ENCODE measurements at places on chromosomes 3 and 15.

- DNase-seq, result peak; percentile 40
These were observed 29.2 kb downstream of the XXYLT1 start for GRCh38 chr3:195241592-195242355.

- DNase-seq, result no peak
These were observed 915.1 kb downstream of the MCTP2 start for GRCh38 chr15:95146481-95146880.

DNA sequence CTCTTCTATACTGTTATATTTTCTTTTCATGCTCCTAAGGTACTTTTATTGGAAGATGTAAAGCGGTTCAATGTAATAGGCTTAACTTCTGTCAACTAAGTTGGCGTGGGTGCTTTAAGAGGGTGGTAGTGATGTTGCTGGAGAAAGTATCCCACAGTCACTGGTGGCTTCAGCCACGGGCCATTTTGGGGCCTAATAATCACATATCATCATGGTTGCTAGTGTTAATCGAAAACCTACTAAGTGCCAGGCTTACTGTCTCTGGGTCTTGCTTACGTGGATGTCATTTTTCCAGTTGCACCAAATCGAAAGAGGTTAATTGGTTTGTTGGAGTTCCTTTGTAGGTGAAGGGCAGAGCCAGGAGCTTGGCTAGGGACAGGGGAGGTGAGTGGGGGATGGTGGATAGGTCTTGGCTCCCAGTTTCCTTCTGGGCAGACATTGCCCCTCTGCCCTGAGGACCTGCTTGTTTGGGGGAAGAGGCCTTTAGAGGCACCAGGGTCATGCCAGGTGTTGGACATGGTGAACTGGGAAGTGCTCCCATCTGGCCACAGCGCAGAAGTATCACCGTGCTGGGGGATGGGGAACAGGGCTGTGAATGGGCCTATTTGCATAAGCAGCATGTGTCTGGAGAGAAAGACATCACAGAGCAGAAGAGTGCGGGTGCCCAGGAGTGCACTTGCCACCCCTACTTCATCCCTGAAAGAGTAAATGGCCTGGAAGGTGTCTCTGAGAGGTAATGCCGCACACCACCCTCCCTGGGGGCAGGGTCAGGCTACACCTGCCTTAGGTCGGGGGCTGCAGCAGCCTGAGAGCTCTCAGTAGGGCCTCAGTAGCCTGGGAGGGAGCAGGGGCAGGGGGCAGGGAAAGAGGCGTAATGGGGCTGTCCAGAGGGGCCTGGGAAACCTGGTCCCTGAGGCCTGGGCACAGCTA lies 62.4 kb upstream of the POLG start:
- DNase-seq, result no peak

GRCh38 chr3:186824430-186825139 lies 17.9 kb upstream of the ADIPOQ start:
- peak; percentile 54 for DNase-seq

DNA sequence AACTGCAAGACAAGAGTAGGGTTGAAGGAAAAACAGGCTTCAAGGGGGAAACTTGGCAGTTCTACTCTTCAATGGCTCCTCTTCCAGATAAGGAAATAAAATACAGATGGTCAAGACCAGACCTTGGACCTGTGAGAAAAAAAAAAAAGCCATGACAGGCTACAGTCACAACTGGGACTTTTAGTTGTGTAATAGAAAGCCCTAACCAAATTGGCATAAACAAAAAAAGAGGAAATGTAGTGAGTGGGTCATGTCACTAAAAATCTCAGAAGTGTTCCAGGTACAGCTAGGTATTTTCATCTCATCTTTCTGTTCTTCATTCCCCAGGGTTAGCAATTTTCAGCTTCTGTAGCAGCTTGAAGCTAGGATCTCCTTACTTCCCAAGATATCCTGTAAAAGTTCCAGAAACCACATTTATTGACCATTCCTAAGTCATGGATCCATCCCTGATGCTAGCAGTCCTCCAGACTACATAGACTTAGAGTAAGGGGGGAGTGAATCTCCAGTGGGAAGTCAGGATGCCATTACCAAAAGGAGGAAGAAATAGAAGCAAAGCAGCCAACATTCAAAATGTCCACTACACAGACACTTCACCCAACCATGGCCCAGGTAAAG lies 61.0 kb upstream of the CSTA start:
- no peak for DNase-seq

DNA sequence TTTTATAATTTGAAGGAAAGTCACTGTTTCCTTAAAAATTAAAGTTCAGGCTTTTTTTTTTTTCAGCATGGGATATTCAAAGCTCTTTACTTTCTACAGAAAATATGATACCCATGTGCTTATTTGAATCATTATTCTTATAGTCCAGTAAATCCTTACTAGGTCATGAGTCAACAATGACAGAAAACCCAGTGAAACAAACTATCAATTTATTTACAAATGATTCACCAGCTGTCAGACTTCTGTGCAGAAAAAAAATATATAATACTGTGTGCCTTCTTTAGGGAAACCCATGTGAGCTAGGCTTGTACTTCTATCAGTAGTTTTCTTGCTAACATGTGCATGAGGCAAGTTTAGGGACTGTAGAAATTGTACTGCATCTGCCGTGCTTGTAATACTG lies 1.2 kb downstream of the ACP3 start:
- DNase-seq, result no peak

DNA sequence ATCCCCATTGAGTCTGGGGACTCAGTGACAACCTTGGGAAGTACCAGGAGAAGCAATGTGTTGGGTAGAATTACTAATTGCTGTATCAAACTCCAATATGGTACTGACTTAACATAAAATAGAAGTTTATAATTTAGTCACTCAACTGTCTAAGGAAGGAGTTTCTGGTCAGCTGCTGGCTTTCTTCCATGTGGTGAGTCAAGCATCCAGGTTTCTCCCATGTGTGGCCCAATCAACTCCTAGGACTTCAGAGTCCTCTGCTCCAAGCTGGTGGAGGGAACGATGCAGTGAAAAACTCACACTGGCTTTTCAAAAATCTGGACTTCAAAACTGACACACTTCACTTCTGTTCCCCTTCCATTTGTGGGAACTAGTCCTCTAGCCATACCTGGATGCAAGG lies 25.2 kb downstream of the WNT5A start:
- DNase-seq, result no peak

DNA sequence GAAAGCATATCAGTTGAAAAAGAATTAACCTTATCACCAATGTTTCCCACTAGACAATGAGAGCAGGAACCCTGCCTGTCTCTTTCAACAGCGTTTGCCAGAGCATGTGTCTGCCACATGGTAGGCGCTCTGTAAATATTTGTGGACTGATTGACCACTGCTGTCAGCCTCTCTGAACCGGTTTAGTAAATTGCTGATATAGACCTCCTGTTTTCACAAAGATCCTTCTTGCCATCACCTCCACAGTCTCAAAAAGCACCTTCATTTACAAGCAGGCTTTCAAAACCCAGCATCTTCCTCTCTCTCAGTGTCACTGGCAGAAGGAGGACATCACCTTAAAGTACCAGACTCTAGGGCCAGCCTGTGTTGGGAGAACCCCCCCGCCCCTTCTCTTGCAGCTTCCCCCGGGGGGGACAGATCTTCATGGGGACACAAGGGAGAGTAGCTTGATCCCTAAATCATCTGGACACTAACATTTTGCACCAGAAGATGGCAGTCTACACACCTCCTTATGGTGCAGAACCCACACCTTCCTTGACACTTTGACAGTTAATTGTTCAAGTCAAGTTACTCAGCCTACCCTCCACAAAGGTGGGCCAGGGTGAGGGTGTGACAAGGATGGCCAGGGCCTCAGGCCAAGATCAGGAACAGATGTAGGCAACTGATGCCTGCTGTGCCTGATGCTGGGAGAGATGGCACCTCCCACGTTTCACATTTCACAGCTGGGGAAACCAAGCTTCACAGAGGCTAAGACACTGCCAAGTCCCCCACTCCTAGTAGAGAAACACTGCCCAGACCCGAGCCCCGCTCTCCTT lies 37.8 kb upstream of the USP3 start:
- no peak for DNase-seq

DNA sequence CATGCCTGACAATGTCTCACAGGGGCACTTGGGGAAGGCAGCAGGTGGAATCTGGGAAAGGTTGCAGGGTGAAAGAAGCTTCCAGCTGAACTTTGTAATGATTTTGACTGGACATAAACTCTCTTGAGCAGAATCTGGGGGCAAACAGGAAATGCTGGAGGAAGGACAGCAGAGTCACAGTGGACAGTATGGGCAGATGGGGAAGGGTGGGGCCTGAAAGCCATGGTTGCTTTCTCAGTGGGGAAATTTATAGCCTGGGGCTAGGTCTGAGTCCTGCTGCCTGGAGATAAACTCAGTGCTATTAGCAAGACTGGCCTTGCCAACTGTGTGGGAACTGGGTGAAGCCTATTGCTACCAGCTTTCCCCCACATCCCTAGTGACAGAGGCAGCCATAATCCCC lies 203.2 kb downstream of the OSBPL10 start:
- no peak for DNase-seq

DNA sequence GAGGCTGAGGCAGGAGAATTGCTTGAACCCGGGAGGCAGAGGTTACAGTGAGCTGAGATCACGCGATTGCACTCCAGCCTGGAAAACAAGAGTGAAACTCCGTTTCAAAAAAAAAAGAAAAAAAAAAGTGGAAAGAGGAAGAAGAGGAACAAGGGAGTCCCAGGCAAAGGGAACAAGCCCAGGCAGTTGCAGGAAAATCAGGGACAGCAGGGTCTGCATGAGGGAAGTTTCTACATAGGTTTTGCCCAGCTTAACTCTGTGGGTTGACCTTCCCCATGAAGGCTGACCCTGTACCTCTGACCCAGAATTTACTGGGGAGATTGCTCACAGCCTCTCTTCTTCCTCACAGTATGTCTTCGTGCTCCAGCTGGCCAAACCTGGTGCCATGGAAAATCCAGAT lies 12.3 kb downstream of the RBP1 start:
- no peak for DNase-seq

DNA sequence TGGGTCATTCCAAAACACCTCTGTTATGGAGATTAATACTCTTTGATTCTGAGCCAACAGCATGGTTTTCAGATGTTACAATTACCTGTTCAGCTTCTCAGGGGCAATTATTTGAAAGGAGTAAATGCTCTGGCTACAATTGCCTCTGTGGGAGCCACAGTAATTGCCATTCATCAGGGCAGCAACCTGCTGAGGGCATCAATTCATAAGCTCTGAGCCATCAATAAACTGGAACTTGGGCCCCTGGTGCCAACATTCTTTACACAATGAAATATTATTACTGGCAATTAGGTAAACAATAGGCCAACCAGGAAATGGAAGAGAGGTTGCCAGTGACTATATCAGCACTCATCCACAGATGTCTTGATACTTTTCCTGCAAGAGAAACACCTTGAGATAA lies 660.8 kb downstream of the MECOM start:
- DNase-seq, result no peak

- no peak for DNase-seq
These were observed 184.4 kb downstream of the SHOX2 start for GRCh38 chr3:157921811-157922210.

- no peak for DNase-seq
These were observed 10.3 kb upstream of the IL12A start for GRCh38 chr3:159978353-159978752.

GRCh38 chr15:38517312-38517975 lies 47.2 kb downstream of the RASGRP1 start:
- DNase-seq, result no peak

- no peak for DNase-seq
These were observed 47.2 kb upstream of the ICE2 start for GRCh38 chr15:60526127-60526616.

- DNase-seq, result no peak
These were observed 265.6 kb upstream of the THBS1 start for GRCh38 chr15:39315206-39315850.

DNA sequence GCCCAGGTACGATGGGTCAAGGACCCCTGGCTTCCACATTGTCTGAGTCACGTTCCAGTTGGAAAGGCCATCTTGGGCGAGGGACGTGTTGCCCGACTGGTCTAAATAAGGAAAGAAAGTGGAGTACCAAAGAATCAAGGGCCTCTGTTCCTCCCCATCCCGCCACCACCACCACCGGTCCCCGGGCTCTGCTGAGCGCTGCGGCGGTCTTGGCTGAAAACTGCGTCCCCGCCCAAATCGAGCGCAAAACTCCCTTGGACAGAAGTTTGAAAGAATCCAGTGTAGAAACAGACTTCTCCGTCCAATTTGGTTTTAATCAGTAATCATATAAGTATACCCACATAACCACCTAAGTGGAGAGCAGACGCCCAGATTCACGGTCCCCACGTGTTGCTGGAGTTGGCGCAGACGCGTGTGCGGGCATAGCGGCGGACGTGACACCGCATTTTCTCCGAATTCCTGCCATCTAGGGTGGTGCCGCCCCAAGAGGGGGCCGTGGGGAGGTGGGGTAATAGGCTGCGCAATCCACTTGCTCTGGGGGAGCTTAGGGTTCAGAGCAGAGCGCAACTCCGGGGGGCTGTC lies 243.8 kb upstream of the TOPAZ1 start:
- DNase-seq, result peak; percentile 64

GRCh38 chr3:66404197-66404596 lies 96.6 kb downstream of the LRIG1 start:
- no peak for DNase-seq

Data from activated CD8-positive, alpha-beta memory T cell treated with anti-CD3 and anti-CD28 coated beads, Interleukin-2, amount 50 U/mL, for 48 hours (primary cell).